ENCODE measurements at places on chromosomes 5 and 9. TPM values are rescaled to one million over a fixed set of nuclear protein-coding genes. Genes with fewer than 3 reads are reported as not detected.

DNA sequence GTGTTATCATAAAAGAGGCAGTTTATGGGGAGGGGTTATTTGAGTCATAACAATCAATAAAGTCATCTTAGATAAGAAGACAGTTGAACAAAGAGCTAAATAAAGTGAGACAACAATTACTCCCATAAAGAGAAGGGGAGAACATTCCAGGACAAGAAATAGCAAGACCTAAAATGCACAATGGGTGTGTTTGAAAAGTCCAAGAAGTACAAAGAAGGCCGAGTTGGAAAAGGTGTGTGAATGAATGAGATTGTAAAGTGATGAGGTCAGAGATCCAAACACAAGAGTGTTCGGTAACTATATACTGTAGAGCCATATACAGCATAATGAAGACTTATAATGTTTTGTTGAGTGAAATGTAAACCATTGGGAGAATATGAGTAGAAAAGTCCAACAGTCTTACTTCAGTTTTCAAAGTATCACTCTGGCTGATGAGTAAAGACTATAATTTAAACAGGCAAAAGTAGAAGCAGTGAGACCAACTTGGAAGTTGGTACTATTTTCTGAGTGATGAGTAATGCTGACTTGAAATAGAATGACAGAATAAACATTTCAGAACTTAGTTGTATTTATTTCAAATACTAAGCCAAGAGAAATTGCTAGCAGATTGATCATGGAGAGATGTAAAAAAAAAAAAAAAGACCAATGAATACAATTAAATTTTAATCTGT lies 868.7 kb upstream of the CDH9 start:
- no peak for DNase-seq

DNA sequence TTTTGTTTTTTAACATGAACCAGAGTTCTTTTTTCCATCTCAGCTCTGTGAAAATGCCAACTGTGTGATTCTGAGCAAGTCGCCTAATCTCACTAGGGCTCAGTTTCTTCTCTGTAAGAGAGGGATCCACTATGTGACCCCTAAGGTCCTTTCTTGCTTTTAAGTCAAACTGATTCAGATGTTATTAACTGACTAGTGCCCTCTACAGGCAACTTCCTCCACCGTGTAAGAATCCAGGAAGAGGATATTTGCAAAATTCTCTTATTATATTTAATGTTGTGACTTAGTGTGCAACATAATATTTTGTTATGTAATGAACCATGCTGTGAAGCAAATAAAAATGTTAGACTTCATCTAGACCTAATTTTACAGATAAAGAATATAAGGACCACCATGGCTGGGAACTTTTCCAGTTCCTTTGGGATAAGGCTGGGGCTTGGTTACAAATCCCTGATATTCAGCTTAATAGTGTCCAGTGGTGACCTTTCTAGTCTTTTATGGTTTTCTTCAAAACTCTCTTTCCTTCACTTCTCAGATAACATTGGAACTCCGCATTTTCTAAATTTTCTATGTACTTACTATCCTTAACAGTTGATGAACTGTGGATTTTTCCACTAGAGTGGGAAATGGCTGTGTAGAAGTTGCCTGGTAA lies 244.7 kb downstream of the PIK3R1 start:
- DNase-seq, result no peak

DNA sequence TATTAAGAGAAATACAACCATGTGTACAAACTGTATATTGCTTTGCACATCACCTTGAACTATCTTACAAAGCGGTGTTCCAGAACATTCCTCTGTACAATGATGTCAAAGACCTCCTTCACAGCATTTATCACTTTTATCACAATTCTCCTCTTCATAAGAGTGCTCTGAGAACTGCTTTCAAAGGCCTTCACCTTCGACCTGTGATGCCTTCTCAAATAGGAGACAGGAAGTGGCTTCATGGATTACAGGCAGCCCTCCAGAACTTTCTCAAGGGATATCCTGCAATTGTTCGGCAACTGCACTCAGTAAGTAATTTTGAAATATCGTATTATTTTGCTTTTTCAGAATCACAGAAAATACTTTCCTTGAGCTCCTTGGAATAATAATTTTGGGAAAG lies 68.0 kb upstream of the IL7R start:
- DNase-seq, result no peak

DNA sequence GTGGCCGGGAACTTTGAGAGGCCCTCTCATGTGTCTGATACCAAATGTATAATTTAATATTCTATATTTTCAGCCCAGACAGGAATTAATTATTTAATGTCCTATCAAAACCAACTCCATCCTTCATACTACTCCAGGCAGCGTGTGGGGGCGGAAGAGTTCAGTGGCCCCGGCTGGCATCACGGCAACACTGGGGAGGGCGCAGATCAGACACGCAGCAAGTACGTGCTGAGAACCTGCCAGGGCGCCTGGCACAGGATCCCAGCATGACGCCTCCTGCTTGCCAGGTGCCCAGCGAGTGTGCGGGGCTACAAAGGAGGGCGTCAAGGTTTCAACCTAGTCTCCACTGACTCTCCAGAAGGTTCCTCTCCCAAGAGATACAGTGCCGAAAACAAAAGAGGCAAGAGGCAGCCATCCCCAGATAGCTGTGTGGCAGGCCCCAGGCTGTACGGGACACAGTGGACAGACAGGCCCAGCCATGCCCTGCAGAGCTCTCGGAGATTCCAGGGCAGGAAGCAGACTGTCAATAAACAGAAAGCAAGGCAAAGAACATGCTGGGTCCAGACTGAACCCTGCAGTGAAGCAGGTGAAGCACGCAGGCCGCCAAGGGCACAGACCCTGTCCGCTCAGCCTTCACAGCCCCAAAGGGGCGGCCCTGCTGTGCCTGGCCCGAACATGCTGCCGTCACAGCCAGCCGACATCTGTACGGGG lies 110.3 kb downstream of the VAV2 start:
- DNase-seq, result no peak

Gene DRD1
- 0.19 TPM for total RNA-seq

All from esophagus squamous epithelium (tissue), 5 donors.